ENCODE measurements at places on chromosomes 7 and 10.
A peak's percentile ranks its signal among the peaks of the same experiment; 100 is the strongest.

GRCh38 chr7:64581391-64581790 lies 18.5 kb upstream of the ZNF680 start:
- no peak for DNase-seq

DNA sequence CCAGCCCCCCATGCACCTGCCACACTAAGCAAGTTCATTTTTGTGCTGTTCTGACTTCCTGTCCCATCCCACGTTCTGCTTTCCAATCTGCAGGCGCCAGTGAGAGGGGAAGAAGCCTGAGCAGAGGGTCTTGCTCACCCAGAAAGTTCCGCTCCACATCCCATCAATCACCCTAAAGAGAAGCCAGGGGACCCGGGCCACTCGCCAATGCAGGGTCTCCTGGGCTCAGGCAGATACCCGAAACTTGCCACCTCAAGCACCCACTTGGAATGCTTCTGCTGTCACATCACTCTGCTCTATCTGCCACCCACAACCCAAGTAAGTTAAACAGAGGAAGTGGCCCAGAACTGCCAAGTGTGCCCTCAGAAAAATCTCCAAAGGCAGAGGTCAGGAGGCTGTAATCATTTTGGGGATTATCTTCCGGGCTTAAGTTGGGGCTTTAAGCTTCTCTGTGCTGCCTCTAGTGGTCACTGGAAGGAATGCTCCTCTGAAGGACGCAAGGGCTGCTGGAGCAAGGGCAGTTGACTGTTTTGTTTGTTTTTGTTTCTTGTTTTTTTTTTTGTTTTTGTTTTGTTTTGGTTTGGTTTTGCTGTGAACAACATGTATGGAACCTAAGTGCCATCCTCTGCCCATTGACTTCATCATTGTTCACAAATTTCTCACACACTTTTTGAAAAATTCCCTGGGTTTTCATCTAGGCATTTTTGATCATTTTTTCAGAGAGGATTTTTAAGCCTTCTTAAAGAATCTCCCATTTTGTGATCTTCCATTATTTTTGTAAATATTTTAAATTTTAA lies 25.5 kb downstream of the PRR15 start:
- peak; percentile 73 for DNase-seq

GRCh38 chr10:100808876-100809275 lies 63.5 kb downstream of the PAX2 start:
- DNase-seq, result peak; percentile 62

DNA sequence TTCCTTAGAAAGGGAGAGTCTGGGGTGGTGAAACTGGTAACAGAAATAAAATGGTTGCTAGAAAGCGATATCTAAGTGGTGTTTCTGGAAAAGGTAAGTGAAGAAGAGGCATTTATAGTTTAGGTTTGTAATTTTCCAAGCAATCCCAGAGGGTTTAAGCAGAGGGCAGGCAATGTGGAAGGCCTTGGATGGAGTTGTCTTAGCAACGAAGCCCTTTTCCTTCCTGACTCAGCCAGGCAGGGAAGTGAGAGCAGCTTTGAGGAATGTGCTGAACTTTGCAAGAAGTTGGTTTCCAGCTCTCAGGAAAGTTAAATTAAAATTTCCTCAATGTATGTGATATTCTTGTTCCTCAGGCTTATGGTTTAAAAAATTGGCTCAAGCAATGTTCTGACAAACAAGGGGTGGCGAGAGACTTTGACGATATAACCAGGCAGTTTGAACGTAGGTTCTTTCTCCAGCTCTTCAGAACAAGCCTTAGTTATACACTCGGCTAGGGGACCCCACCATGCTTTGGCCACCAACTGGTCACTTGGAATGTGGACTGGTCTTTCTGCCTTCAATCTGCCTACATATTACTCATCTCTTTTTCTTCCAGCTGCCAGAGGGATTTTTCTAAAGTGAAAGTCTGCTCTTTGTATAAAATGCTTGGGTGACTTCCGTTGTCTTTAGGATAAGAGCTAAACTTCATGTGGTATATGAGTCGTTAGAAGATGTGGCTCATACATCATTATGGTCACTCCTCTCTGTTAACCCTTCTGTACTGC lies 66.9 kb upstream of the SLC25A13 start:
- peak; percentile 43 for DNase-seq

DNA sequence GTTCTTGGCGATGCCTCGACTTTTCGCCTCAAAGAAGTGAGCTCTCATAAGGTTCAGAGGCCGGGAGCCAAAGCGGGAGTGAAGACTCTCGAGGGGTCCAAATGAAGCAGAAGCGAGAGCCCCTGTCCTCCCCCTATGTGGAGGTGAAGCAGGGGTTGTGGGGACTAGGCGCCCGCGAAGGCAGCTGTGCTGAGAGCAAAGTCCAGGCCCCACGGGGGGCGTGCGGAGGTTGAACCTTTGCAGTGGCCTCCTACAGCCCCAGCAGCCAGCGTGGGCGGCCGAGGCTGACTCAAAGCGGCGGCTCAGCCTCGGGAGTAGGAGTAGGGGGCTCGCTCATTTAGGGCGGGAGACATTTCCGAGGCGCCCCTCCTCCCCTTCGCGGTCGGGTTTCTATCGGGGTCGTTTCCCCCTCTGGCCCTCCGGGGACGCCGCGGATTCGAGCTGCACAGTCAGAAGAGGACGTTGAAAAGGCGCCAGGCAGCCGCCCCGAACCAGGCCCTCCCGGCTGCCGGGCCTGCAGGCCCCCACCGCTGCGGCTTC lies 553 bp upstream of the ADD3 start:
- DNase-seq, result no peak

- DNase-seq, result peak; percentile 9
Observed at GRCh38 chr10:101244321-101245050, 15.2 kb upstream of the LBX1 start.

DNA sequence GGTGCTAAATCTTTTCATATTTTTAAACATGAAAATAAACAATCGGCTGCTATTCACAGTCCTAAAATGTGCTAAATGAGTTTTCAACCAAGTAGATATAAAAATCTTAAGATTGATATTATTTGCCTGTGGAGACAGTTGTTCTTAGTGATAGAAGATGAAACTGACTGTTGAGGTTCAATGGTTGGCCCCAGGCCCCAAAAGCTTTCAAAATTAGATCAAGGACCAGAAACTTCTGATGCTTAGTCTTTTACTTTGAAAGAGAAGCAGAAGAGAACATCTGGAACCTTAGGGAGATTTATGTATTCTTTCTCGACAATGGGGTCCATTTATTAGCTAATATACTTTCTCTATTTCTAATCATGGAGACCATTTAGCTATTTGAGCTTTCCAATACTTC lies 155.8 kb downstream of the REEP3 start:
- no peak for DNase-seq

Data from eye (tissue), 1 donor.